Activated CD8-positive, alpha-beta memory T cell treated with anti-CD3 and anti-CD28 coated beads for 1 hour (primary cell): ENCODE measurements at places on chromosomes 7 and 10.

DNA sequence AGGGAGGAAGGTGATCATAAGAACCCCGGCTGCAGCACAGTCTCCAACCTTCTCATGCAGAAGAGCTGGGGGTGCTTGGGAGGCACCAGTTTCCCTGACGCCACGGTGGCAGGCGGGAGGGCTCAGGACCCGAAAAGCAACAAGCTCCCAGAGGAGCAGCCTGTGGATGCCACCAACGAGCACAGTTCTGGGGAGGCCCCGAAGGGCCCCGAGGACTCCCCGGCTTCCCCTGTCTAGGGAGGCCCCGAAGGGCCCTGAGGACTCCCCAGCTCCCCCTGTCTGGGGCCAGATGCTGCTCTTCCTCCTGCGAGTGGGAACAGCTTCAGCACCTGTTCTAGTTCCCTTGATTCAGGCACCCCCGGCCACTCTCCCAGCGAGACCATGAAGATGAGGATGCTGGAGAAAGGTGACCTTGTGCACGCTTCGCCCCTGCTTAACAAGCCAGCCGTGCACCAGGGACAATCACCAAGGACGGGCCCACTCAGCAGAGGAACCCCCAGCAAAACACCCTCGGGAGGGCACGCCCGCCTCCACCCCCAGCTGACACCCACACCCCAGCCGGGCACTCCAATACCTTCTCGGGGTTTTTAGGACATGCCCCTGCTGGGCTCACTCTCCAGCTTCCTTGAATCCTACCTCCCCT, 112.5 kb downstream of the PTPRN2 start:
- no peak for DNase-seq

DNA sequence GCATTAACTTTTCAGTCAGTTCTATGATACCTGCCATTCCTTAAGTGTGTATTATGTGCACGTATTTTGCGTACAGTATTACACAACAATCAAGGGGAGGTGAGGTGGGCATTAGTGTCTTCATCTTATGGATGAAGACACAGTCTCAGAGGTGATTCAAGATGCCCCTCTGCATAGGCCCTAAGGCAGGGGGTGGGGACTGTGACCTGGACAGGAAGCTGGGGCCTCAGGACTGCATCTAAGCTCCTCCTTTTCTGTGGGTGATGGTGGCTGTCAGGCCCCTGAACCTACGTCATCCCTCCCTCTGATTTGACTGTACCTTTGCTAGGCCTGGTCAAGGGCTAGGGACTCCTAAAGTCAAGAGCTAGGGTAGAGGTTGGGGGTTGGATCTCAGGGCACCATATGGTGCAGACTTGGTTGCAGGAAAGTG, 38.9 kb downstream of the HK1 start:
- DNase-seq = no peak

GRCh38 chr10:50310560-50311174, 59.4 kb upstream of the ASAH2 start:
- no peak for DNase-seq

DNA sequence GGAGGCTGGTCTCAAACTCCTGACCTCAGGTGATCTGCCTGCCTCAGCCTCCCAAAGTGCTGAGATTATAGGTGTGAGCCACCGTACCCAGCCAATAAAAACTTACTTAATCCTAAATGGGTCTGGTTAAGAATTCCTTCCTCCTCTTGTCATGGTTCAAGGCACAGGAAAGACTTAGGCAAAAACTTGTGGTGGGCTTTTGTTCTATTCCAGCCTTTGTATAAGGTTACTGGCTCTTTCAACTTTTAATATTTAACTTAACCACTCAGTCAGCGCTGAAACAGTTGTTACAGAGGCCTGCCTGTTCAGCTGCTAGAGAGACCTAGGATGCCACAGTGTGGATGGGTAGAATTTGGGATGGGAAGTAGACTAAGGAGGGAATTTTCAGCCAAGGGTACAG, 28.1 kb upstream of the GARS1 start:
- DNase-seq = no peak

- no peak for DNase-seq
Observed at GRCh38 chr7:116219288-116219687, 8.9 kb downstream of the TES start.

- DNase-seq = no peak
Observed at GRCh38 chr10:35470925-35471315, 134.2 kb upstream of the GJD4 start.

- no peak for DNase-seq
Observed at GRCh38 chr10:34104829-34105572, 710.1 kb downstream of the PARD3 start.

DNA sequence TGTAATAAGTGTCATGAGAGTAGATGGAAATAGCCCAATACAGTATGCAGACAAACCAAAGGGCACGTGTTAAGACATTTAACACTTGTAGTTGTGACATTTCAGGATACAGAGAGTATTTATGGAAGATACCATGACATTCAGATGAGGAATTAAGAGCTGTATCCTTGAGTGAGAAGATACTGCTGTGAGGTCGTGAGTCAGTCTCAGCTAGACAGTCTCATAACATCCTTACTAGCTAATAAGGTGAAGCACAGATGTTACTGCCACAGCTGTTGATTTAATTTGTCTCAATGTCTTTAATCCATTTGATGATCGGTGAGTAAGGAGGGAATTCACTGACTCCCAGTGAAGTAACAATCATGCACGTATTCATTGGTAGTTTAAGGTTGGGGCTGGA, 288.0 kb upstream of the AKR1E2 start:
- DNase-seq = no peak

- DNase-seq = no peak
Observed at GRCh38 chr10:116418389-116418788, 9.3 kb upstream of the PNLIPRP3 start.

- DNase-seq = no peak
Observed at GRCh38 chr7:40842641-40843040, 707.8 kb downstream of the SUGCT start.

DNA sequence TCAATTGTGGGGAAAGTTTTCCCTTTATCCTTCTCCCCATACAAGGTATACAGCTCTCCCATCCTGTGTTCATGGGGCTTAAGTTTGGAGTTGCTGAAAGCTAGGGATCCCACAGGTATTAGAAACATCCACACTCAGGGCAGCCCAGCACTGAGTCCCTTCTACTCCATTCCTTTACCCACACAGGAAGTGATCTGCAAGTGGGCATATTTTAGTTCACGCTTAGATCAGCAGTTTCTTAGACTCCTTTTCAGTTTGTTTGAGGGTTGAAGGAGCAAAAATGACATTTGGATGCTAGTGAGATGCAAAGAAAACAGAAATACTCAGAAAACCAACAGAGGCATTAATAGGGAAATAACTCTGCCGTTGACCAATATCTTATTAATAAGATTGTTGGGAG, 134.7 kb downstream of the VPS50 start:
- no peak for DNase-seq

- DNase-seq = no peak
Observed at GRCh38 chr7:148148456-148148855, 442.1 kb upstream of the C7orf33 start.

- DNase-seq = no peak
Observed at GRCh38 chr7:143372070-143372469, 9.1 kb upstream of the ZYX start.
